HCEC 1CT (cell line): ENCODE measurements at places on chromosomes 11 and 22.

DNA sequence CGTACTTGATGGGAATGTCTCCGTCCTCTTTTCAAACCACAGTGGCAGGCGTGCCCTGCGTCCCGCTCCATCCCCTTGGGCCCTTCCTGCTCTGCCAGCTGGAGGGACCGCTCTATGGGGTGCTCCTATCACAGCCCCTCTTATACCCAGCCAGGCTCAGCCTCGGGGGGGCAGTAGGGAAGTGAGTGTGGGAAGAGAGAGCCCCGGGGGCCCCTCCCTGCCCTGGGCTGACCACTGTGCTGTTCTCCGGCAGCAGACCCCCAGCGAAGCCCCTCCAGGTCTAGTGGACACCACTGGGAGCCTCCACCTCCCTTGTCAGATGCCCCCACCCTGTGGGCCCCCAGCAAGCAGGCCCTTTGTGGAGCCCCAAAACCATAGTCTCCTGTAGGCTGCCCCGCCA is 572.5 kb downstream of the BRD1 start:
- DNase-seq, result no peak

DNA sequence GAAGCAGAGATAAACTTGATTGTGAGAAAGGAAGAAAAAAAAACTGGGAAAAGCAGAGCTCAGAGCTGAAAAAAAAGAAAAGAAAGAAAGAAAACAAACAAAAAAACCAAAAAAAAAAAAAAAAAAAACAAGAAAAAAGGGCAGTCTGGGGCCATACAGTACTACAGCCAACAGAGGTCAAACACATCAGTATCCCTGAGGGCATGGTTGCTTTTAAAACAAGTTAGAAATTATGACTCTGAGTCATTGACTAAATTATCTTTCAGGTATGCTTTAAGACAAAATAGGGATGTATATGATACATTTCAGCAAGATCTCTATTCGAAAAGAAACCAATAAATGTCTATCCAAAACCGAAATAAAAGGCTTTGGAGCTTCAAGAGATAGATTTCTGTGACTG is 37.1 kb upstream of the TLCD5 start:
- no peak for DNase-seq

DNA sequence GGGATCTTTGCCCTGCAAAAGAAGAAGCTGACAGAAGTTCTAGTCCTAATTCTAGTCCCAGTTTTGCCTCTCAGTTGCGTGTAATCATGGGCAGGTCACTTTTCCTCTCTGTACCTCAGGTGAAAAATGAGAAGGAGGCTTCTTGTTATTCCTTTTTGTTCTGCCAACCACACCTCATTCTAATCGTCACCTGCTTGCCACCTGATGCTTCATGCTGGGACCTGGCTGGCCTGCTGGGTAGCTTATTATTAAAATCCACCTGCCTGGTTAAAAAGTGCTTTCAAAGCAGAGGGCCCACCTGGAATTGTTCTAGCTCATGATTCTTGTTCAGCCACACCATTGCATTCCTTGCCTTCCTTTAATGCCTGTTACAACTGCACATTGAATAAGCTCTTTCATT is 8.4 kb upstream of the ALG8 start:
- DNase-seq, result no peak

- no peak for DNase-seq
Observed at GRCh38 chr11:19956228-19956627, 204.0 kb downstream of the DBX1 start.

- DNase-seq, result no peak
Observed at GRCh38 chr11:71433648-71434450, 14.3 kb downstream of the DHCR7 start.

- DNase-seq, result no peak
Observed at GRCh38 chr11:19768815-19769214, 56.2 kb downstream of the NAV2 start.

GRCh38 chr11:106683435-106683834 is 334.8 kb downstream of the GUCY1A2 start:
- DNase-seq, result no peak

DNA sequence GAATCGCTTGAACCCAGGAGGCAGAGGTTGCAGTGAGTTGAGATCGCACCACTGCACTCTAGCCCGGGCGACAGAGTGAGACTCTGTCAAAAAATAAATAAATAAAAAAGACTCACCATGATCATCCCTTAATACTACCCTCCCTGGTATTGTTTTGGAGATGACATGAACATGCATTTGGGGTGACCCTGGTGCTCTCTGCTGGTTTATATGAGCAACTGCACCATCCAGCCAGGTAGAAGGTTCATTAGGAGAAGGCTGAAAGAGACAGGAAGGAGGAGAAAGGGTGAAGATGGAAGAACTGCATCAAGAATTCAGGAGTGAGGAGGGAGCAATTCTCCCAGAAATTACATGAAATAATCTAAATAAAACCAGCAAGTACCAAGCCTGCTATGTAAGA is 37.8 kb downstream of the SLC5A1 start:
- peak; percentile 65 for DNase-seq

DNA sequence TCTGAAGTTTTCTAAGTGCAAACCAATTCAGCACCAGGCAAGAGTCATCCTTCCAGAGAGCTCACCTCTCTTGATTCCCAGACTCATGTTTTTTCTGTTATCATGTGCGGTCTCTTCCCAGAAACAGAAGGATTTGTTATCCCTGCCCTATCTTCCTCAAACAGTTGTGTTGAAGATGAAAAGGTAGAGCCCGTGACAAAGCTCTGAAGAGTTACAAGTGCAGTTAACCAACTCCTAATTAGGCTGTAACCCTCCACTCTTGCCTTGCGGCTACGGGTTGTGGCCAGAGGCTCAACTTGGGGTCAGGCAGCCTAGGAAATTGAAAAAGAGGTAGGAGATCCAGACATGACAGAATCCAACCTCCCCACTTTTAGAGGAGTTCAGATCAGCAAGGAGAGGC is 76.2 kb upstream of the CADM1 start:
- DNase-seq, result no peak

GRCh38 chr11:8192016-8192895 is 23.4 kb upstream of the RIC3 start:
- peak; percentile 38 for DNase-seq

- DNase-seq, result no peak
Observed at GRCh38 chr11:15613251-15613650, 498.5 kb downstream of the INSC start.

GRCh38 chr22:27892064-27892463 is 27.0 kb downstream of the PITPNB start:
- DNase-seq, result no peak

DNA sequence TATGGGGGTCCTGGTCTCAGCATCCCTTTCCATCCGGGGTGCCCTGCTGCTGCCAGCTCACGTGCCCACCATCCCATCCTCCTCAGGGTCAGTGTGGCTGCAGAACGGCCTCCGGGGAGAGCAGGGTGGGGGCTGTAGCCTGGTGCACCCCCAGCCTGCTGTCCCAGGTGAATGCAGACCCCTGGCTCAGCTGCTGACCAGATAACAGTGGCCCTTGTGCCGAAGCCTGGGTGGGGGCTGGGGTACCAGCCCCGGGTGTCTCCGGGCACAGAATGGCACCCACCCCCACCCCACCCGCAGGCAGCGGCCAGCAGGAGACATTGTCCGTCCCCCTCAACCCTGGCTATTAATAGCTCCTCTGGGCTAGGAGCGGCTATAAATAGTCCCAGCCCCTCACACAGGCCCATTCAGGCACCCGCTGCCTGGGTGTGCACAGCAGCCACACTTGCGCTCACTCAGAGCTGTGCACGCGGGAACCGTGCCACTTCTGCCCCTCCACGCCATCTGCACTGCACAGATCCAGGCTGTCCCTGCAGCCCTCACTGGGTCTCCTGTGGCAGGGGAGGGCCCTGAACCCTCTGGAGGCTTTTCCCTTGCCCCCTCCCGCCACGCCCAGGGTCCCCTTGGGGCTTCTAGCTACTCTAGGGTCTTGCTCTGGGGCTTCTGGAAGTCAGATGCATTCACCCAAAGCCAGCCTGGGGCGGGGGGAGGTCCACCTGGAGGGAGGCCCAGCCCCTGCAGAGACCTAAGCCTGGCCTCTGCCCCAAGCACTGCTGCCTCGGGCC is 18.7 kb downstream of the CRELD2 start:
- DNase-seq, result no peak

DNA sequence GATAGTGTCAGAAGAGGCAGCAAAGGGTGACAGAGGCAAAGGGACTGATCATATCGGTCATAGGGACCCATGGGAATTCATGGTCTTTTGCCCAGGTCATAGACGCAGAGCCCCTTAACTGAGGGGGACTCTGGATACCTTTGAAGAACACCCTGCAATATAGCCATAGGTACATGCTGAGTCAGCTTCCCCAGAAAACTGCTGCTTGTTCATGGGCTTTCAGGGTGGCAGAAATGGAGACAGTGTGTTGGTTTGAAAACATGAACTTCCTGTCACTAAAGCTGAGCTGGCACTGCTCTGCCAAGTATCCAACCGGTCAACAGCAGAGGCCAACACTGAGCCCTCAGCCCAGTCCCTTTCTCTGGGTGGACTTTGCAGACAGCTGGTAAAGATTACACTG is 114.2 kb downstream of the EFCAB6 start:
- DNase-seq, result no peak

GRCh38 chr11:105538588-105538987 is 71.3 kb upstream of the GRIA4 start:
- no peak for DNase-seq

DNA sequence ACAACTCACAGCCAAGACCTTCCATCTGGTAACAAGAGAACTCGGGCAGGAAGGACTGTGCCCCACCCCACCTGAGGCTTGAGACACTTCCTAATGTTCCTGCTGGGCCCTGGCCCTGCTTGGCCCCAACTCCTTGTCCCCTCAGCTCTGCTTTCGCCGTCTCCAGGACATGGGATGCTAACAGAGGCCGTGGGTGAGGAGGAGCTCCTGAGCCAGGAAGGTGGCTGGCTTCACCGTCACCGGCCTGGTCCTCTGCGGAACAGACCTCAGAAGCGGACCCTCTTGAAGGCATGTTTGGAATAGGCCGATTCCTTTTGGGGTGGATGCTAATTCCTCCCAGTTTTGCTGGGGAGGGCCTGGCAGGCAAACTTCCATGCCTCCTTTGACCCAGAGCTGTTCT is 154.3 kb downstream of the CACNA1I start:
- DNase-seq, result no peak

GRCh38 chr11:64352099-64352994 is 6.6 kb upstream of the RPS6KA4 start:
- no peak for DNase-seq

- DNase-seq, result no peak
Observed at GRCh38 chr11:7941608-7942007, at the start of gene OR10A3. TSS of gene OR10A3 (minus strand) at chr11:7941708. CDS start at chr11:7939520, 2,188 bp downstream.

- peak; percentile 9 for DNase-seq
Observed at GRCh38 chr11:58739725-58740430, 8.1 kb upstream of the GLYAT start.

GRCh38 chr11:128411812-128412211 is 175.5 kb downstream of the ETS1 start:
- no peak for DNase-seq

DNA sequence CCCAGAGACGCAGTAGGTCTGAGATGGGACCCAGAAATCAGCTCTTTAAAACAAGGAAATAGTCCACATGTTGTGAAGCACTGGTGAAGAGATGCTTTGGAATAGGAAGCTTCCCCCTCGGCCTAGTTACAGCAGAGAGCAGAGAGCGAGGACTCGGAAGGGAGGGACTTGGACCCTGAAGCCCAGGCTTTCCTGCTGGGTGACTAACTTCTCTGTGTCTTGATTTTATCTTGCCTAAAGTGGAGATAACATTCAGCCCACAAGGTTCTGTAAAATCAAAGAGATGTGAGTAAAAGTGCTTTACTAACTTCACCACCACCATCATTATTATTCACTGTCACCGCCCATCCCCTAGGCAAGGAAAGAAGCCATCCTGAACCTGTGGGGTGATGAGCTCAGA is 58.4 kb downstream of the THAP12 start:
- no peak for DNase-seq

- DNase-seq, result no peak
Observed at GRCh38 chr22:43310311-43310710, 32.9 kb downstream of the SCUBE1 start.

GRCh38 chr11:3623767-3624458 is 17.9 kb downstream of the ART5 start:
- DNase-seq, result no peak

DNA sequence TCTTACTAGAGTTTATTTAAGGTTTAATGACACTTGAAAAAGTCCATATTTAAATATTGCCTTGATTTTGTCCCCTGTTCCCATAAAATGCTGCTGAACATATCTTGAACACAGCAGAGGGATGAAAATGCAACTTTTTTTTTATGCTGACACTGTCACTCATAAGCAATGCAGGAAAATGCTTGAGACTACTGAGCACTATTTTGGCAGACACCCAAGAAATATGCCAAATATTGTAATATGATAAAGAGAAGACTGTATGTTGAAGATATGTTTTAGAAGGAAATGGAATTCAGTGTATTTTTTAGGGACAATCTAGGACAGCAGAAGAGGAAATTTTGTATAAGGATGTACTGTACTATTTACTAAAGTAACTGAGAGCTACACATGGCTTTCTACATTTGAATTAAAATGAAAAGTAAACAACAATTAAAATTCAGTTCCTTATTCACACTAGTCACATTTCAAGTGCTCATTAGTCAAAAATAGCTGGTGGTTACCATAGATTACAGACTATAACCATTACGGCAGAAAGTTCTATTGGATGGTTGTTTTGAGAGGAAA is 58.6 kb downstream of the LRRC4C start:
- no peak for DNase-seq

- peak; percentile 81 for DNase-seq
Observed at GRCh38 chr11:10181811-10182210, 112.2 kb downstream of the SBF2 start.

GRCh38 chr22:44372611-44373010 is 59.9 kb upstream of the SHISAL1 start:
- DNase-seq, result no peak

DNA sequence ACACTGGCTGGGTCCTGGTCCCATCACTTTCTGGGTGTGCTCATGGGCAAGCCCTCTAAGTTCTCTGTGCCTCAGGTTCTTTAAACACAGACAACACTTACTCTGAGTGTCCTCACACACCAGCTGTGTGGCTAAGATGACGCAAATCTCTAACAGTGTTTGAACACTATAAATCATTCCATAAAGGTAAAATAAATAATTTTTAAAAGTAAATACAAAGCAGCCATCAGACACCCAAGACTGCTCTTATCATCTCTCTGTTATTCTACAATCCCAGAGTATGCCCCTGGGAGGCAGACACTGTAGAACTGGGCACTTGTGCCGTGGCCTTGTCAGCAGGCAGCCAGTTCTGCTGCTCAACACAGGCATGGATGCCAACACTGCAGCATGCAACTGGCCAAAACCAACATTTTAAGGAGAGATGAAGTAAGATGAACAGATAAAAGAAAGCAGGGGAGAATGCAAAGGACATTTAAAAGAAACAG is 56.8 kb downstream of the RPL27A start:
- DNase-seq, result no peak

DNA sequence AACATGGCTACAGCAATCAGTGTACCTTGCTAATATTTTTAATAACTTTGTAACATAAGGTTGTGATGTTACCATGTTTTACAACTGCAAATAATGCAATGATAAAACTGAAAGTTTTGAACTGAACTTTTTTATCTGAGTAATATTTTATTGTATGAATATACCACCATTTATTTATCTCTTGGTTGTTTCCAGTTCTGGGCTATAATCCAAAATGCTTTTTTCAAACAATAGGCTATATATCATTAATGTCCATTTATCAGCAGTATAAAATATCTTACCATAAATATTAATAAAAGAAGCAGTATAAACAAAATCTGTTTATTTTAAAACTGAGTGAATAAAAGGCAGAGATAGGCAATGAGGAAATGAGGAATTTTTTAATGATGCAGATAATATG is 63.3 kb downstream of the SIK3 start:
- DNase-seq, result no peak
